ENCODE measurements at places on chromosomes 7 and 10. TPM values are rescaled to one million over a fixed set of nuclear protein-coding genes. Genes with fewer than 3 reads are reported as not detected.

Gene NME8
- not detected for total RNA-seq

Gene LMOD2
- total RNA-seq = not detected

Gene ZNF804B
- total RNA-seq = not detected

Gene PRPS1L1
- total RNA-seq = not detected

Gene CHAT
- total RNA-seq = not detected

DNA sequence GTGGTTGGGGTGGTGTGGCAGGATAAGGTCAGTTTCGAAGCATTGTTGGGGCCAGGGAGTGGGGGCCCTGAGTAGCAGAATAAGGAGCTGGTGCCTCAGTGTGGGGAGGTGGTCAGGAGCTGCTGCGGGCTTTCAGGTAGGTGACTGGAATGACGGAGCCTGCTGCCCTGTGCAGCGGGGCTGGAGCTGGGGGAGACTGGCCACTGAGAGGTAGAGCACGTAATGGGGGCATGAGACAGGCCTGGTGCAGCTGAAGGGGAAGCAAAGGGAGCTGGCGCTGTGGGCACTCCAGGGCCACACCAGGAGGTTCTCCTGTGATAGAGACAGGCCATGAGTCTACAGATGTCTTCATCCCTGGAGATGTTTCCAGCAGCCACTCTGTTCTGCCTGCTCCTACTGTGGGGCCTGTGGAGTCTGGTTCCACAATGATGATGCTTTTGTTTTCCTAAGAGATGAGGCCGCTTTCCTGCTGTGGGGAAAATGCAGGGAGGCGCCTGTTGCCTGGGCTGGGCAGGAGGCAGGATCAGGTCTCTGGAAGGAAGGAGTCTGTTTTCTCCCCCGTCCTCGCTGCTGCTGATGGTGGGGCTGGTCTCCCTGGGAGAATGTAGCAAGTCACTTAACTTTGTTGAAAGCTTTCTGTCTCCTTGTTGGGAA is 31.1 kb downstream of the NUB1 start:
- DNase-seq = no peak

GRCh38 chr10:124653811-124654651 is 90.1 kb downstream of the FAM53B start:
- DNase-seq = no peak

- no peak for DNase-seq
Observed at GRCh38 chr10:95501203-95502094, 59.7 kb downstream of the SORBS1 start.

Gene SLC25A40
- total RNA-seq = 12.8 TPM

Gene RET
- 0.07 TPM for total RNA-seq

DNA sequence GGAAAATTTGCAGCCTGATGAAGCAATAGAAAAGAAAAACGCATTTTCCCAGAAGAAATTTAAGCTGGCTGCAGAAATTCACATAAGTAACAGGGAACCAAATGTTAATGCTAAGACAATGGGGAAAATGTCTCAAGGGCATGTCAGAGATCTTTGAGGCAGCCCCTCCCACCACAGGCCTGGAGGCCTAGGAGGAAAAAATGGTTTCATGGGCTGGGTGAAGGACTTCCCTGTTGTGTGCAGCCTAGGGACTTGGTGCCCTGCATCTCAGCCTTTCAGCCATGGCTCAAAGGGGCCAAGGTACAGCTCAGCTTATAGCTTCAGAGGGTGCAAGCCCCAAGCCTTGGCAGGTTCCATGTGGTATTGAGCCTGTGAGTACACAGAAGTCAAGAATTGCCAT is 476.1 kb upstream of the DPP6 start:
- DNase-seq = no peak

Gene ST8SIA6
- total RNA-seq = 0.23 TPM

Gene GPR146
- not detected for total RNA-seq

Gene EPO
- total RNA-seq = not detected

DNA sequence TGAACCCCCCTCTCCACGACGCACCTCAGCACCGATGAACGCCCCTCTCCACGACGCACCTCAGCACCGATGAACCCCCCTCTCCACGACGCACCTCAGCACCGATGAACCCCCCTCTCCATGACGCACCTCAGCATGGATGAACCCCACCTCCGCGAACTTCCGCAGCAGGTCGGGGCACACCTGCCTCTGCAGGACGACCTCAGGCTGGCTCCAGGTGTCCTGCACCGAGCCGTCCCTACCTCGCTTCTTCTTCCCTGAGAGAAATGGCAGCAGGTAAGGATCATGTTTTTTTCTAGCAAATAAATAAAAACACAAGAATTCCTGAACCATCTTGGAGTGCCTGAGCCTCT is 24.1 kb downstream of the CFAP46 start:
- no peak for DNase-seq

GRCh38 chr10:72316386-72316700 is 38.4 kb downstream of the DNAJB12 start:
- no peak for DNase-seq

Gene CLRN3
- total RNA-seq = not detected

- no peak for DNase-seq
Observed at GRCh38 chr7:129163875-129164544, 19.5 kb downstream of the TSPAN33 start.

Gene CDK1
- 141 TPM for total RNA-seq

Gene LFNG
- total RNA-seq = 37.0 TPM

Gene C10orf143
- 0.22 TPM for total RNA-seq

DNA sequence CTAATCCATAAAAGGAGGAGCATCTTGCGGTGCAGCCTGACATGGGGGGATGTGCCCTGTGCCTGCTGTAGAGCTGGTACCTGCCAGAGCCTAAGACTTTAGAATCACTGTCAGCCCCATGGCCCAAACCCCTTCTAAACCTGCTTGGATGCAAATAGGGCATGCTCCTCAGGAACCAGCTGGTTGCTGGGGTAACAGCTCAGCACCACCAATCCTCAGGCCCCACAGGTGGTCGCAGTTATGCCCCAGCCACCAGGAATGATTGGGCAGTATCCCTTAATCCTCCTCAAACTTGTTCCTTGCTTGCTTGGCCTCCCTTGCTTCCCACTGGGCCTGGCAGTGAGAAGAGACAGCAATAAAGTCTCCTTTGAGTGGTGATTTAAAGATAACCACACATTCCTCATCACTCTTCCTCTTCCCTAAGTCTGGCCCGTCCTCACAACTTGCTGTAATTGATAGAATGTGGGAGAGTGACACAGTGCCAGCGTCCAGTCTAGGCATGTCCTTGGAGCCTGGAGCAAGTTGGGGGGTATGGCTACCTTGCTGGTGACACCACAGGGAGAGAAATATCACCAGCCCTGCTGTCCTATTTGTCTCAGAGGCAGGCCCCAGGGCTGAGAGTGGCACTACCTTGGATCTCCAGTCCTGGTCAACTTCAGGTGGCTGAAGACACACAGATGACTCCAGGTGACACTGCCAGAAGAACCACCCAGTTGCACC is 43.0 kb downstream of the VSTM4 start:
- no peak for DNase-seq

- DNase-seq = no peak
Observed at GRCh38 chr7:108204281-108204796, 74.2 kb upstream of the LAMB4 start.

Gene SAMD9L
- total RNA-seq = 0.69 TPM

Gene TBX20
- total RNA-seq = 1.8 TPM

Gene ADARB2
- total RNA-seq = under 0.01 TPM

DNA sequence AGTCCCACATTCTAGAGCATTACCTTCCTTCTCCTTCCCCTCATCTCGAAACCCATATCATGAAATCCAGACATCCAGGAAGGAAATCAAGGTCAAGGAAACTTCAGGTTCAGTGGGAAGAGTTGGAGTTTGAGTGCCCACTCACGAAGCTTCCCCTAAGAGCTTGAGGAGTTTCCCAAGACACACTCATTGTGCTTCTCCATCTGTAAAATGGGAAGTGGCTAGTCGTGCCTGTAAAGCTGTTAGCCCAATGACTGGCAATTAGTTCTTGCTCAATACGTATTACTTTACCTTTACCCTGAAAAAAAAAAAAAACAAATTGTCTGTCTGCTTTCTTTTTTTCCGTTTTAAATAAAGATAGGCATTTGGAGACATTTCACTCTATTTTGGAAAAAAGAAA is 42.3 kb downstream of the GPAM start:
- no peak for DNase-seq

GRCh38 chr10:133117688-133118071 is 30.0 kb downstream of the ADGRA1 start:
- DNase-seq = no peak

GRCh38 chr7:5349005-5349380 is 66.2 kb downstream of the SLC29A4 start:
- DNase-seq = no peak

DNA sequence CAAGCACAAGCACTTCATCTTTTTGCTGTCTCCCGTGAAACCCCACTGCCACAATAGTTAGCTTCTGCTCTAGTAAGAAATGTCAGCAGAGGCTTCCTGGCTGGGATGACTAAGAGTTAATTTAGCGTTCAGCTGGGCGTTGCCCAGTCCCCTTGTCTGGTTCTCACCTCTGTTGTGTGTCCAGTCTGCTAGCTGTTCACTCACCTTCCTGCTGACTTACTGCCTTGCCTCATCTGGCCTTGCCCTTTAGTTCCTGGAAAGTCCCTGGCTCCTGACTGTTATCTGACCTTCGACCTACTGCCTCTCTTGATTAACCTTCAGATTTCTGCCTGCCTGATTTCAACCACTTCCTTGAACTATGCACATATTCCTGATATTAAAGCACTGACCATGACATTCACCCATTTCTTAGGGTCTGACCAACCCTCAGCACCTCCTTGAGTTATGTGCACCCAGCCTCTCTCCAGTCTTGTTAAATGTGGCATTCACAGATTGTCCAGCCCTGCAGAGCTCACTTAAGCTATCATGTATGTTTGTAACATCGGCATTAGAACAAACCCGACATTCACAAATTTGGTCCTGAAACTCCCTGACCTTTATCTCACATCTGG is 30.3 kb downstream of the C7orf33 start:
- DNase-seq = peak; percentile 18

- no peak for DNase-seq
Observed at GRCh38 chr7:158731761-158732160, 27.2 kb upstream of the NCAPG2 start.

- DNase-seq = no peak
Observed at GRCh38 chr7:32502728-32503127, 7.4 kb downstream of the AVL9 start.
